ENCODE measurements at places on chromosomes 7 and 10. TPM values are rescaled to one million over a fixed set of nuclear protein-coding genes. Genes with fewer than 3 reads are reported as not detected.

- H3K4me1 ChIP-seq, result peaks cover 22% of the 10 kb centered on the region
- DNase-seq, result peak; percentile 21
- H3K36me3 ChIP-seq, result peaks cover 31% of the 10 kb centered on the region
- peak overlapping the region; percentile 92 for H3K4me3 ChIP-seq
Observed at GRCh38 chr10:14838582-14839304, 637 bp downstream of the HSPA14 start.

GRCh38 chr10:125520968-125521367, 162.0 kb downstream of the TEX36 start:
- H3K4me1 ChIP-seq, result no peaks in the 10 kb centered on the region
- DNase-seq, result no peak
- H3K27me3 ChIP-seq, result peaks cover 3% of the 10 kb centered on the region
- no peaks in the 10 kb centered on the region for H3K36me3 ChIP-seq

GRCh38 chr10:89203237-89203636, 3.9 kb downstream of the CH25H start:
- peaks cover 13% of the 10 kb centered on the region for H3K27me3 ChIP-seq
- H3K4me1 ChIP-seq, result peaks cover 7% of the 10 kb centered on the region

The SERPINE1 gene
- total RNA-seq, result 0.07 TPM

The PTPRE gene
- total RNA-seq, result 13.4 TPM
